ENCODE measurements at places on chromosomes 5 and 9.

GRCh38 chr5:107428303-107428813, 242.4 kb downstream of the EFNA5 start:
- no peak for DNase-seq

DNA sequence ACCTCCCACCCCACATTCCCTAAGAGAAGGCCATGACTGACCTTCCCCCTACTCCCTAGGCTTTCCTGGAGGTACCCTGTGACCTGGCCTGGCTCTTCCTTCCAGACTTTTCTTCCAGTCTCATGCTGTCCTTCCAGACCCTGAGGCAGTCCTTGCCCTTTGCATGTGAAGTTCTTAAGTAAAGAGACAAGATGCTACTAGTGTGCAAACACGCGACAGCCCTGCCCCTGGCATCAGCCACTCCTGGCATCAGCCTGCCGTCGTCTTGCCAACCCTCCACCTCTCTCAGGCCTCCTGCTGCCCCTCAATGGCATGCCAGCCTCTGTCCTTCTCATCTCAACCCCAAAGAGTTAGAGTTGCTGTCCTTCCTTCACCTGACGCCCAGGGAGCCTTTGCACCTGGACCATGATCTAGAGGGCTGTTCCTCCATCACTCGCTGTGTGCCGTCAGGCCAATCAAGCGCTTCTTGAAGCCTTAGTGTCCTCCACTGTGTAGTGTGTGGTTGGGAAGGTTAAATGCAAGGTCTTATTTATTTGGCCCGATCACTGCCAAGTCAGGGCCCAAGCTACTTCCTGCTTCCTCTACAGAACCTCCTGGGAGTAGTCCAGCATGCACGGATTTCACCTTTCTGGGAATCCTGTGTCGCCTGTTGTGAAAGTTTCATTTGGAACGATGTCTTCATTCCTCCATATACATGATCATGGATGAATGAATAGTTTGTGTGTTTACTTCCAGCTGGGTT, 61.9 kb downstream of the WWC1 start:
- no peak for DNase-seq

DNA sequence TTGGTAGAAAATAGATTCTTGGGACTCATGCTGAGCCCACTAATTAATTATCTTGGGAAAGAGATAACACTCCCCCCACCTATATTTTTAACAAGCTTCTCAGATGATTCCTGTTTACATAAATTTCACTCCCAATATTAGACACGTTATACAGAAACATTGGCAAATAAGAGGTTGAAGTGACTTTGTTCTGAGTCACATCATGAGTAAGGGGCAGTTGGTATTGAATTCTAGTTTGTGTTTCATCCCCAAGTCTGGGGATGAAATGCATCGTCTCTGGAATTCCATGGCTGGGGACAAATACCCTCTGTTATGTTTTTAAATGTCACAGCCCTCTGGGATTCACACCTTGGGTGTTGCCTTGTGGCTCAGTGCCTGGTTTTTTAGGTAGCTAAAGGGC, 41.0 kb downstream of the BASP1 start:
- peak; percentile 15 for DNase-seq

DNA sequence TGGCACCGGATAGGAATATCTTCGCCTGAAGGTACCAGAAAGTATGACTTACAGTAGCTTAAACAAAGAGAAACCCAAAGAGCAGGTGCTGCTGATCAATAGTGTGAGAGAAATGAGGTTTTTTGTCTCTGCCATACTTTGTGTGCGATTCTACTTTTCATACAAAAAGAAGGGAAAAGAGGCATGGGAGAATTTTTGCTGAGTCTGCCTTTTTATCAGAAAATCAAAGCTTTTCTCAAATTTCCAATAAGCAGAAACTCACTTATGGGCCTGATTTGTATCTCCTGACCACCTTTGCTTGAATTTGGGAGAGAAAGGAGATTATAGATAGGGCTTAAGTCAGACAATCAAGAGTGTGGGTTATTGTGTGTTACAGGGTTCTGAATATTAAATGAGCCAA, 65.5 kb upstream of the TAF11L2 start:
- DNase-seq = no peak

GRCh38 chr9:134358026-134358661, 31.9 kb downstream of the RXRA start:
- DNase-seq = no peak

GRCh38 chr9:132099741-132100407, 20.2 kb upstream of the MED27 start:
- DNase-seq = peak; percentile 84

DNA sequence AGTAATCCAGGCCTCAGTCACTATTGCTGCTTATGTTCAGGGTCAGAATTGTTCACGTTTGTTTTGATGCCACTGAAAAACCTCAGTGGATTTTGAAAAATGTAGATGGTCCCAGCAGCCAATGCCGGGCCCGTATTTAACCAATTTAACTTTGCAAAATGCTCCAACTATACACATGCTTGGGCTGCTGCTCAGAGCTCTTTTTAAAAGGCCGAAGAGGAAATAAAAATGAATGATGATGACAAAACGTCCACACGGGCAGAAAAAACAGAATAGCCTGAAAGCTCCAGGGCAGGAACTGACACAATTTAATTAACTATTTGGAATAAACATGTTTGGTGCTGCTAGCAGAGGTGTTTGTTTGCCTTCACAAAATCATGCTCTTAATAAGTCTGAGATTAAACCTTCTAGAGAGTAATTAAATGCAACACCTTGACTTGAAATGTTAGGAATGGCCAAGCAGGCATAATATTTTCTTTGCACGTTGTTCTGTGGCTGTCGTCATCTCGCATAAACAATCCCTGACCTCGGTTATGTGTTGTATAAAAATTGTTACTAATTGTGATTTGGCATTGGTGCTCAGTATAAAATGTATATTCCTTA, 152.7 kb downstream of the SLIT3 start:
- no peak for DNase-seq

DNA sequence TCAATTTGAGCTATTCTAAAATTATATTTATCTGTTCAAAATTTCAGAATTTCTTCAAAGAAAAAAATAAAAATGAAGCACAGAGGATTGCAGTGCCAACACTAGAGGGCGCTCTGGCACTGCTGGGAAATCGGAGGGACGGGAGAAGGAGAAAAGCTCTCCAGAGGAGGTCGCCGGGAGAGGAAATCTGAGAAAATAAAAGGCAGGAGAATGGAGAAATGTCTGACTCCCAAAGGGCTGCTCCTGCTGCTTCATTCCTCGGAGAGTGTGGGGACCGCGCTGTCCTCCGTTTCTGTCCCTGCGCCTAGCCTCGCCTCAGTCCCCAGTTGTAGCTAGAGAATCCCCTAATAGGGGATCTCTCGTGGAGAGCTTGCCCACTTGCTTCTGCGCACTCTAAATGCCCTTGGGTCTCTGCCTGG, 40.0 kb upstream of the ARSB start:
- DNase-seq = peak; percentile 47

GRCh38 chr5:28685794-28686193, 1647.4 kb upstream of the CDH9 start:
- DNase-seq = no peak

GRCh38 chr5:113276001-113276400, 158.8 kb downstream of the TSSK1B start:
- no peak for DNase-seq

DNA sequence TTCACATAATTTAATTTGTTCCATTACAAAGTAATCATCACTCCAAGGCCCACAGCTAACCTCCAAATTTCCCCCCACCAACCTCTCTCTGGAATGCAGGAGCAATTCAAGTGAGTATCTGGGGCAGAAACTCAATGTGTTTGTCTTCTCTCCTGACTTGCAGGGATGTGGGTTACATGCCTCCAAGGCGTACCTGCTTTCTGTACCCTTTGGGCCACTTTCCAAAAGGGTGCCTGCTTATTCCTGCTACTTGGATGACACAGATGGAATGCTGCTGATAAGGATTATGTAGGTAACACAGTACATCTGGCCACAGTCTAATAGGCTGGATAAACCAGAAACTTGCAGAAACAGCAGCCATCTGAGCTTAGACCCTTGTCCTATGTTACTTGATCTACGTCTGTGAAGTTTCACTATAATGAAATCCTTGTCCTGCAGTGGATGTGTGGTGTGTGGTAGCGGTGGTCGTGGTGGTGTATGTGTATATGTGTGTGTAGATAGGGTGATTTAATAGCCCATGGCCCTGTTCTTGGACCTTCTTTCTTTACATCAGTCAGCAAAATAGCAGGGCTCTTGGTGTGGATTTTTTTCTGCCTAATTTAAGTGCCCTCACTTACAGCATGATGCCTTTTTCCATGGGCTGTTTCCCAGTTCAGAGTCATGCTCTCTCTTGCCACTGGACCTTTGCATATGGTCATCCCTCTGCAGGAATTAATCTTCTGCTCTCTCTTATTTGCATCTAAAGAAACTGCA, 175.9 kb downstream of the ZDHHC21 start:
- DNase-seq = no peak

DNA sequence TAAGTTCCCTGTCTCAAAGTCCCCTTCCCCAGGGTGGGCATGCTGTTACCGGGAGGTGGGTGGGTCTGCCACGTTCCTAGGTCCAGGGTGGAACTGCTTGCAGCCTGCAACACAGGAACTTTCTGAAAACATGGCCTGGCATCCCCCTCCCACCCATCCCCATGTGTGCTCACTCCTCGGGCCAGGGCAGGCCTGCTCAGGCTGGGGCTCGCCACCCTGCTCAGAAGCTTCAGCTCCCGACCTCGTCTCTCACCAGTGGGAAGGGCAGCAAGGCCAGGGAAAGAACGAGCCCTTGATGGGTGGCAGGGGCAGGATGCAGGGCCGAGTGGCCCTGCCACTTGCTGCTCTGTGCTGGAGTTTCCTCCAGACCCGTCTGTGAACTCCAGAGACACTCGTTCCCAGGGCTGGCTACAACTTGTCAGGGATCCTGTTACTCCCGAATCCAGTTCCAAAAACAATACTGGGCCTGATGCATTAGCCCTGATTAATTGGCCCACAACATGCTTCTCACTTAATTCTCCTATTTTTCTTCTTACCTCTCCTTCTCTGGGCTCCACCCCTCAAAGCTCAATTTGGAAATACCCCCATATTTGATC, 197.3 kb downstream of the SLIT3 start:
- DNase-seq = no peak

GRCh38 chr9:124696101-124696500, 75.0 kb downstream of the NR6A1 start:
- DNase-seq = peak; percentile 47

DNA sequence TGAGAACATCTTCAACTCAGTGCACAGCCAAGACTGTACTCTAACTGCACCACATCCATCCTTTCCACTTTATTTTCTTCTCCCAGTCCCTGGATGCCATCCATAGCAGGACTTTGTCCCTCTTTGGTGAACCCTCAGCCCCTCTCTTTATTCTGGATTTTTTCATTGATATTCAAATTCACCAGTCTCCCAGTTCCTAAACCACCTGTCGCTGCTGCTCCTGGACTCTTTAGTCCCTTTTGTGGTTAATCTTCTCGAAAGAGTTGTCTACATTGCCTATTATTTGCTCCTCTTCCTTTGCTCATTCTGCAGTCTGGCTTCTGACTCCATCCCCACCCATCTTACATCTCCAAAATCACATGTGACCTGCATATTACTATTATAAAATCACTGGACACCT, 59.4 kb upstream of the ZSWIM6 start:
- no peak for DNase-seq

DNA sequence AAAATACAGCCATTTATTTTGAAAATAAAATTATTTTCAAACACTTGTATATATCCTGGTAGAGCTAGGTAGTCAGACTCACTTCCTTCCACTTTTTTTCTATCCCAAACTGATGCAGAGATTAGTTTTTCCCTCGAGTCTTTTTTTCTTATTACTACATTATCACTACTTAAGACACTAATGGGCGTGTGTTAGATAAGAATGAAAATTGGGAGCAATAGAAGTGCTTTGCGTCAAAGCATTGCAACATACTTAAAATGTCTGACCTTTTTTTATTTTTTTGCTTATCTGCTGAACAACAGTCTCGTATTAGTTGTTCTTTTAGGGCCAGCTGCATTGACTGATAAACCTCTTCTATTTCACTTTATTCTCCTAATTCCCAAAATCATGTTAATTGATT, 1278.7 kb downstream of the CDH12 start:
- peak; percentile 3 for DNase-seq

GRCh38 chr9:34206561-34206960, 27.7 kb downstream of the UBAP1 start:
- DNase-seq = no peak

DNA sequence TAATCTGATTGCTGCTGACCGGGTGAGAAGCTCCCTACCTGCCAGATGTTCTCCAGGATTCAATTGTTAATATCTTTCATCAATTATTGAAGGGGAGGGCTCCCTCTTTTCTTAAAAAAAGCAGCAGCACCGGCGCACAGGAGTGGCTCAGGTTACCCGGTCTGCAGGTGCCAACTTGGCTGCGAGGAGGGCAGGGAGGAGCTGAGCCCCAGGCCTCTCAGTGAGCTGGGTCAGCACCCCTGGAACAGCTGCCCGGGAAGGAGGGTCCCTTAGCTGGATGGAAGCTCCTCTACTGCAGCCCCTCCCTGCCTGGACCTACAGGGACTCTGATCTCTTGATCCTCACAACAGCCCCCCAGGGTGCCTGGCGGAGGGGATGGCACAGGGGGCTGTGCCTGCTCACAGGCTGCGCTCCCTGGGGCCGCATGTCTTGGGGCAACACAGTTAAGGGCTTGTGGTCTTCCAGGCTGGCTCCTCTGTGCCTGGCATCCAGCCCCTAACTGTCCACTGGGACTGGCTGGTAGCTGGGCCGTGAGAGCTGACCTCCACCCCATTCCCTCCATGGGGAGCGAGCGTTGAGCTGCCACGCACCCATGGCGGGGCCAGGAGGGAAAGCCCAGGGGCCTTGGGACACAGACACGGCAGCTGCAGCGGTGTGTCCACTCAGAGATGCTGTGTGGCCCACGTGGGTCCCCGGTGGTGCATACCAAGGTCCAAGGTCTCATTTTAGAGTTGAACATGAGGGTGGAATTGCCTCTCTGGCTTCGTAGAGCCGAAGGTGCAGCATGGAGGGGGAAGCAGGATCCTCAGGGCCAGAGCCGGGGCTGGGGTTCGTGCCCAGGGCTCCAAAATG, 28.6 kb upstream of the TMEM250 start:
- DNase-seq = no peak

DNA sequence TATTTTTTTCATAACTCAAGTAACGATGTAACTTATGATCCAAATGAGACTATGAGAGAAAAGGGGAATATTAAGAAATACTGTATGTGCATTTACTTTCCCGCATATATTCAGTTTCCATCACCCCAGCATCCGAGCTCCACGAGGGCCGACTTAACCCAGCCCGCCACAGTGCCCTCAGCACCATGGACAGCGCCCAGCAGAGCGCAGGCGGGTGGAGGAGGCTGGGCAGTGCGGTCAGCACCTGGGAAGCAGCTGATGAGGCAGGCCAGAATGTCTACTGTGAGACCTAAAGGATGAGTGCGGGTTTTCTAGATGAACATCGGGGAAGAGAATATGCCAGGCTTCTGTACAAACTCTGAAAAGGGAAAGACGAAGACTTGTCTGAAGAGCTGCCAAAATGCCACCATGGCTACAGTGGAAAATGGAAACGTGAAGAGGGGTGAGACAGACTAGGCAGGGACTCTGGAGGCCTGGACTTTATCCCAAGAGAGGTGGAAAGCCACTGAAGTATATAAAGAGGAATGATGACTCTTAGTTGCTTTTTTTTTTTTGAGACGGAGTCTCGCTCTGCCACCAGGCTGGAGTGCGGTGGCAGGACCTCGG, 34.5 kb upstream of the MED27 start:
- DNase-seq = peak; percentile 69

GRCh38 chr5:159944056-159944600, 27.8 kb downstream of the ADRA1B start:
- no peak for DNase-seq

Data from A172 (cell line).